Left cardiac atrium (tissue), 4 donors: ENCODE measurements at places on chromosomes 4 and X. TPM values are rescaled to one million over a fixed set of nuclear protein-coding genes. Genes with fewer than 3 reads are reported as not detected.

The P2RY10 gene
- total RNA-seq = 0.56 TPM

DNA sequence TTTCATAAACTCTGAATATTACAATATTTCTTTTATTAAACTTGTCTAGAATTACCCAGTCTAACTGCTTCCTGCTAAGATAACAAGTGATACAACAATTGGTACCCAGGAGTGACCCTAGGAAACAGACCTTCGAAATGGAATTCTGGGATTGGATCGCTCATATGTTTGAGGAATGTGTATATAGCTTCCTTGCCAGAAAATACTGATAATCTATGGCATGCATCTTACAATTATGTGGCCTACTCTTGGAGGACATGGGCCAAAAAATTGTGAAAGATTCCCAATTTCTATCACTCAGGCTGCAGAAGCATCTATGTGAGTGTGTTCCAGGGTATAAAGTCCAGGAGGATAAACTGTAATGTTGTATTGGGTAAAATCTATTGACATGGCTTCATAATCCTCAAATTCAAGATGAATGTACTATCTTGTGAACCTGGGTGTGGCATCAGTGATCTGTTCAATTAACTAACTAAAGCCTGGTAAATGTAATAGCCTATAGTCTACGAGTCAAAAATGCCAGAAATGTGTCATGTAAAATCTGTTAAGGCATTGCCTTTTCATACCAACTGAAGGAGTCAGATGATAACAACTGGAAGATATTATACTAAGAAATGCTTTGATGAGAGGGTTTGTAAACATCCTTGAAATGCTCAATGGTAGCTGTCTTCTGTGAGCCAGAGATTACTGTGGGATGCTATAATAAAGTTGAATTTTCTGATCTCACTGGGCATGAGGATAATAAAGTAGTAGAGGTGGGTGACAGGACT is 1499.3 kb downstream of the PCDH7 start:
- no peak for DNase-seq

The RNF150 gene
- 38.4 TPM for total RNA-seq

DNA sequence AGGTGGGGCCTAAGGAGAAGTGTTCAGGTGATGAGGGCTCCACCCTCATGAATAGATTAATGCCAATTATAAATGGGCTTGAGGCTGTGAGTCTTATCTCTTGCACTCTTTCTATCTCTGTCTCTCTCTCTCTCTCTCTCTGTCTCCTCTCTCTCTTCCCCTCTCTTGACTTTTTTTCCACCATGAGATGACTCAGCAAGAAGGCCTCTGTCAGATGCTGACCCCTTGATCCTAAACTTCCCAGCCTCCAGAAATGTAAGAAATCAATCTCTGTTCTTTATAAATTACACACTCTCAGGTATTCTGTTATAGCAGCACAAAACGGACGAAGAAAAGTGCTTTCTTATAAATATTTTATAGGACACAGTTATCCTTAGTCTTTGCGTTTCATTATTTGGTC is 184.9 kb upstream of the PCDH7 start:
- DNase-seq = no peak

The CPE gene
- 92.5 TPM for total RNA-seq

The EPHA5 gene
- 5.1 TPM for total RNA-seq
